ENCODE measurements at places on chromosomes 7 and 10.

DNA sequence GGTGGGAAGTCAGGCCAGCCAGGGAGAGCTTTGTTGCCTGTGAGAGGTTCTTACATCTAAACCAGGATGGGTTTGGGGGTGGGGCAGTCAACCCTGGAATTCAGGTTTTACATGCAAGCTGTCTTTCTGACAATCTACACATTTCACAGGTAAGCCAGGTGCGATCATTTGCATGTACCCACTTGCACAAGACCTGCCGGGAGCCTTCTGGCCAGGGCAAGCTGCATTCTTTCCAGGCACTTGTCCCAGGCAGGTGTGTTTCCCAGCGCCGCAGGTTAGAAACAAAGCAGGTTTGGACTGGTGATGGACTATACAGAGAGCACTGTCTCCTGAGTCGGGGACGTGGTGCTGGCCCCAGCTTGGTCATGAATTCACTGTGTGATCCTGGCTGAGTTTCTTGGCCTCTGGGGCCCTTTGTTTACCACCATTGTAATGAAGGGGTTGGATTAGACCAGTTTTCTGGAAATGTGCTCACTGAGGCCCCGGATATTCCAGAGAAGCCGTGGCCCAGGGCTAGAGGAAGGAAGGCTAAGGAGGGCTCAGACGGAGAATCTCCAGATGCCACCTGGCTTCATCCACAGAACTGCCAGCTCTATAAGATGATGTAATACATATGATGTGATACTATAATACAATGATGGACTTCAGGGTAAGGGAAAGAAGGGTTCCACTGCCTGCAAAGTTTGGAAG is 205.2 kb upstream of the SVIL start:
- DNase-seq, result no peak

GRCh38 chr10:61452151-61452651 is 980 bp downstream of the TMEM26 start:
- no peak for DNase-seq

DNA sequence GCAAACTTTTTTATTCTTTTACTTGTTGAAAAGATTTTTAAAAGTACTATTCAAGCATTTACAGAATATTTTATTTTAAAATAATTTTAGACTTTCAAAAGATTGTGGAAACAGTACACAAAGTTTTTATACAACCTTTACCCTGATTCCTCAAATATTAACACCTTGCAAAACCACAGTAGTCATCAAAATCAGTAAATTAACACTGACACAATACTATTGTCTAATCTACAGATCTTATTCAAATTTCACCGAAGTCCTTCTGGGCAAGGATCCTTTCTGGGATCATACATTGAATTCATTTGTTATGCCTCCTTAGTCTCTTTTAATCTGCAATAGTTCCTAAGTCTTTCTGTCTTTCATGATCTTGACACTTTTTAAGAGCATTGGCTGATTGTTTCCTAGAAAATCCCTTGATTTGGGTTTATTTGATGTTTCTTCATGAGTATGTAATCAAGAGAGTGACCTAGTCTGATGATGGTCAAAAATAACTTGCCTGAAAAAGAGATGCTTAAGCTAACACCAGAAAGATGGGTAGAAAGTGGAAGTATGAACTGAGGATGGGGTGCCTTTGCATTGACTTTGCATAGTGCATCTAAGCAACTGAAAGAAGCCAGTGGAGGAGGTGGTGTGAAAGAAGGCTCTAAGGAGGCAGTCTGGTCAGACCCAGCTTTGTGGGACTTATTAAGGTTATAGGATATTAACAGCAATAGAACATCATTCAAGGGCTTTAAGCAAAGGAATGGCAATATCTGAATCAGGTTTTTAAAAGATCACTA is 9.7 kb downstream of the STAMBPL1 start:
- no peak for DNase-seq

GRCh38 chr7:23431702-23432199 is 38.5 kb downstream of the IGF2BP3 start:
- no peak for DNase-seq

DNA sequence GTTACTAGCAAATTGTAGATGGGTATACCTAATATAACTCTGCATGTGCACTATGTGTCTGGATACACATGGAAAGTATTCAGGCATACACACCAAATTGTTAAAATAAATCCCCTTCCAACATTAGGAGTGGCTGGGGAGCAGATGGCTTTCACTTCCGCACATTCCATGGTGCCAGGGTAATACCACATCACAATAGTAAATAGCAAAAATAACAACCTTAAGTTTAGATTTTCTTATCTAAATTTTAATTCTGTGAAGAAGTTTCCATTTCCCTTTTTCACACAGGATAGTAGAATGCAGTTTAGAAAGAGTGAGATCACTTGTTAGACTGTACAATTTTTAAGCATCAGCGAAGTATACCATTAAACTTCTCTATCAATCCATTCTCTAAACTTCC is 5.8 kb upstream of the ALOX5 start:
- no peak for DNase-seq

GRCh38 chr7:53022893-53023292 is 12.5 kb upstream of the POM121L12 start:
- DNase-seq, result no peak

GRCh38 chr10:7932301-7933036 is 114.2 kb downstream of the TAF3 start:
- no peak for DNase-seq

DNA sequence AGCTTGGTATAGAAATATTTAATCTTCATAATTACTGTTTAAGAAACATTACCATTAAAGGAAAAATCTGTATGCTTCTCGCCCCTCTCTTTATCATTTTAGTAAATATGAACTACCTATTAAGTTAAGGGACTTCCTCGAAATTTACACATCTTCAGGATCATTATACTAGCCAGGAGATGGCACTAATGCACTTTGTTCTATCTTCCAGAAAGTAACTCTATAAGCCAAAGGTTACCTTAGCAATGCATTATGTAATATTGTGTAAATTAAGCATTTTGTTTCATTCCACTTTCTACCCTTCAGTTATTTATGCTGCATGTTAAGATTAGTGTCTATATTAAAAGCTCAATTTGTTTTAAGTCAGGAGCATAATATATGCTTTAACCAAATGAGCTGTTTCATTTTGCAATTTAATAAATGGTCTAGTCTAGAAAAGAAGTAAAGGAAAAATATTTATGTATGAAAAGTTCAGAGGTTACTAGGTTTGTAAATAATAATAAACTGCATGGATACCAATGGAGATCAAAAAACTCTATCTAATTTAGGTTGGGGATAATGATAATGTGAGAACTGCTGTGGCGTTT is 128.5 kb downstream of the ANKRD7 start:
- no peak for DNase-seq

DNA sequence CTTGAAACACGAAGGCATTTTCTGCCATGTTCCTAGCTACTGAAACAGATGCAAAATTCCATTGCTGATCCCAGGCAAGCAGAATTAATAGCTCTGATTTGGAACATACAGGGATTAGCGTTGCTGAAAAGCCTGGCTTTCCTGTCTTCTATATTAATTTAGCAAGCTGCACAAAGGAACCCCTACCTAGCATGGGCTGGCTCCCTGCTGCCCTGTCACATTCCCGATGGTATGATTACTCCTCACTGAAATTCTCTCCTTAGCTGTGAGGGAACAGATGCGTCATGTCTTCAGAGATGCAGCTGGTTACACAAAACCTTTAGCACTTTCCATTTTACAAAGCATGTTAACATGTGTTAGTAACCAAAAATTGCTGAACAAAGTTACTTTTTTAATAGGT is 878.9 kb downstream of the TYW1 start:
- DNase-seq, result no peak

- DNase-seq, result no peak
Measured at GRCh38 chr7:90968871-90969270, 295.4 kb upstream of the FZD1 start.

DNA sequence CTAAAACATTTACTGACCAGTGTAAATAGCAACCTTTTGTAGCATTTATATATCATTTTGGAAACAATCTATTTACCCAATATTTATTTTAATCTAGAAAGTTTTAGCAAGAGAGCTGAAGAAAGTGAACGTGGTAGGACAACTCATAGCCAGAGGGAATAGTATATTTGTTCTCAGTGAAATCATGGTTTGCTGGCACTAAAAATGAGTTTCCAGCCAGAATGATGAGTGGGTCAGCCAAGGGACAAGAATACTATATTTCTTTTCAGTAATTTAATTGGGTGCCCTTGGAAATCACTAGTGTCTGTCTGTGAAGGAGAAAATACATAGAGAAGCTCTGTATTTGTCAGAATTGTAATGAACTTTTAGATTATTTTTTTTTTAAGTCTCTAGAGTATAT is 74.9 kb downstream of the MINPP1 start:
- DNase-seq, result no peak

DNA sequence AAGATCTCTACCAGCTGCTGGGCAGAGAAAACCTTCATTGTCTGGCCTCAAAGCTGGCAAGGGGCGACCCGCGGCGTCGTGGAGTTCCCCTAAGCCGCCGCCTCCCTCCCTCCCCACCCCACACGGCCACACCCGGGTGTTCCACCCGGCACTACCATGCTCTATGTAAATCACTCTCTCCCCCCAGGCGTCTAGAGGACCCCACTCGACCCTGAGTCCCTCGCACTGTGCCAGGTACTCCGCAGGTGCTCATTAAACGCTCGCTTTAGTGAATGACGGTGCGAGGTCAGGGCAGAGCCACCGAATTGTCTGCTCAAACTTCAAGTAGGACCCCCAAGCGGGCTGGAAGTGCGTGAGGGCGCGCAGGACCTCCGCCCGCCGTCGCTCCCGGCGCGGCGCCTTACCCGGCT is 628 bp downstream of the PARP12 start:
- no peak for DNase-seq

DNA sequence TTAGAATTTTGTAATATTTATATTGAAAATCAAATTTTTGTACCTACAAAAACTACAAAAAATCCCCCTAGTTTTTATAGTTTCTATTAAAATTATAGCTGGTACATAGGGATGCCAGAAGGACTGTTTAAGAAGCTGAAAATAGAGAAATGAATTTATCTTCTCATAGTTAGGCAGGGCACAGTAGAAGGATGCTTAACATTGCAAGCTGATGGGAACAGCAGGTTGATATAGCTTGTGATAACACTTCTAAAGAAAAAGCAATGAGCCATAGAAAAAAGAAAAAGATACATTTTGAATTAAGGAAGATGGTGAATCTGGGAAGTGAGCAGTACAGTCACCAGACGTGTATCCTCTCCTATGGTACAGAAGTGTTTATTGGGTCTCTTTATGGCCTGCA is 32.0 kb downstream of the PTEN start:
- no peak for DNase-seq

GRCh38 chr7:75565132-75565837 is 73.2 kb downstream of the SPDYE5 start:
- peak; percentile 71 for DNase-seq

- DNase-seq, result no peak
Measured at GRCh38 chr10:115093776-115094408, 727 bp downstream of the ATRNL1 start.

GRCh38 chr7:139777133-139777891 is 486 bp downstream of the HIPK2 start:
- DNase-seq, result no peak

DNA sequence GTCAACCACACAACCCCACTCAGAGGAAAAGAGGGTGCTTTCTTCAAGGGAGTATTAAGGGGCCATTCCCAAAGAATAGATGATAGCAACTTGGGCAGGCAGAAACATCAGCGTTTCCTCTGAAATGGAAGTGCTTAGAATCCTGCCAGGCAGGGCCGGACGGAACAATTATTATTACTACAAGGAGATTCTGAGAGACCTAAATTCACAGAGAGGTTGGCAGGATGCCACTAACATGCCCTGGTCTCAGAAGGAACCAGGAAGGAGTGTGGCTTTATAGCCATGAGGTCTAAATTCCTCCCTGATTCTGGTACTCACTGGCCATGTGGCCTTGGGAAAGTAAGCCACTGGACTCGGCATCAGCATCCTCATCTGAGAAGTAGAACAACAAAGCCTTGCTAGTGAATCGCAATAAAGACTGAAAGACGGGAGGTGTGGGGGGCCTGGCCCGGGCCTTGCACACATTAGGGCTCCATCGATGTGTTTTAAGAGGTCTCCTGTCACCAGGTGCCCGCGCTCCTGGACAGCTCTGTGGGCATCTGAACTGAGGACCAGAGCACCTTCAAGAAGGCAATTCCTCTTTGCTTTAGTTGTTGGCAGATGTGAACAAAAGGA is 131.5 kb downstream of the OAT start:
- DNase-seq, result no peak

- DNase-seq, result no peak
Measured at GRCh38 chr10:16439295-16439694, 2.5 kb downstream of the PTER start.

GRCh38 chr10:56091872-56092271 is 269.2 kb downstream of the ZWINT start:
- no peak for DNase-seq

GRCh38 chr10:110860576-110861241 is 11.0 kb upstream of the PDCD4 start:
- DNase-seq, result no peak

DNA sequence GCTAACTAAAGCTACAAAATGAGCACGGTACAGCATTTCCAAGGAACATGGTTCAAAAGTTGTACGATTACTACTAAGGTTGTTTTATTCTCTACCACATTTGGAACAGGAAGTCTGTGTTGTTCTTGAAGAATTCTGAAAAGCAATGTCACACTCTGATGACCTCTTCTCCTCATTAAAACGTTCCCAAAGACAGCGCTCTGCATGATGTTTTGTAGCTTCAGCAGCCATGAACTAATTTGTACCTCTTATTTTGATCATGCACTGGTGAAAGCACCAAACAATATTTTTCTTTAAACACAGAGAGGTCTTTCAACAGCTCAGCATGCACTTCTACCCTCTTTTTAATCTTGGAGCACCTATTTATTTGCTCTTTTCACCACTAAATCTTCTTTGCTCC is 75.0 kb upstream of the TES start:
- no peak for DNase-seq

GRCh38 chr7:29017713-29018112 is 59.6 kb upstream of the TRIL start:
- no peak for DNase-seq

- no peak for DNase-seq
Measured at GRCh38 chr10:72455889-72456595, 101.3 kb upstream of the DNAJB12 start.

DNA sequence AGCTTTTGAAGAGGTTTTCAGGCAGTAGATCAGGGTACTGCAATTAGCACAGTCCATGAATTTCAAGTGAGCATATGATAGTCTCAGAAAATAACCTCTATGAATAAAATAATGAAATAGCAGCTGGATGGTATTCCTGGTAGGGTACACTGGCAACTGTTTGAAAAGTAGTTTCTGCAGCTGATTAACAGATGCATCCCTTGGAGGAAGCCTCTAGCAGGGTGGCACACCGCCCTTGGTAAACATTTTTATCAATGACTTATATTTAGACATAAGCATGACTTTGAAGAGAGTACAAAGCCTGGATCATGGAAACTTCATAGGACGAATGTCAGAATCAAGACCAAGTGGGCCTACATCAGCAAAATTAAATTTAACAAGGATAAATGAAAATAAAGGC is 26.8 kb downstream of the WNT16 start:
- no peak for DNase-seq

DNA sequence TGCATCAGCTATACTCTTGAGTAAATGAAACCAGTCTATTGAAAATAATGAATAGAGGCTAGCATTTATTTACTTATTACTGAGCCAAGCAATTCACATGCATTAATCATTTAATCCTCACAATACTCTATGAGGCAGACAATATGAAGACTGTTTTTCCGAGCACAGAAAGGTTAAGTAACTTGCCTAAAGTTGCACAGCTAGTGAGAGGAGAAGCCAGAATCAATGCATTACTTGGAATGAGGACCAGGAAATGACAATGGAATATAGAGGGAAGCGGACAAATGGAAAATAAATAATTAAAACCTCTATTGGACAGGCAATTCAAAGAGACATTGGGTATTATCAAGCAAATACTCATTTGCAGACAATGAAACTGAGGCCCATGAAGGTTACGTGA is 207.6 kb upstream of the PRKCQ start:
- no peak for DNase-seq
